Stimulated activated CD8-positive, alpha-beta memory T cell treated with anti-CD3 and anti-CD28 coated beads, Interleukin-7, amount 100 ng/mL, for 1 hour (primary cell): ENCODE measurements at places on chromosomes 7 and 10.

DNA sequence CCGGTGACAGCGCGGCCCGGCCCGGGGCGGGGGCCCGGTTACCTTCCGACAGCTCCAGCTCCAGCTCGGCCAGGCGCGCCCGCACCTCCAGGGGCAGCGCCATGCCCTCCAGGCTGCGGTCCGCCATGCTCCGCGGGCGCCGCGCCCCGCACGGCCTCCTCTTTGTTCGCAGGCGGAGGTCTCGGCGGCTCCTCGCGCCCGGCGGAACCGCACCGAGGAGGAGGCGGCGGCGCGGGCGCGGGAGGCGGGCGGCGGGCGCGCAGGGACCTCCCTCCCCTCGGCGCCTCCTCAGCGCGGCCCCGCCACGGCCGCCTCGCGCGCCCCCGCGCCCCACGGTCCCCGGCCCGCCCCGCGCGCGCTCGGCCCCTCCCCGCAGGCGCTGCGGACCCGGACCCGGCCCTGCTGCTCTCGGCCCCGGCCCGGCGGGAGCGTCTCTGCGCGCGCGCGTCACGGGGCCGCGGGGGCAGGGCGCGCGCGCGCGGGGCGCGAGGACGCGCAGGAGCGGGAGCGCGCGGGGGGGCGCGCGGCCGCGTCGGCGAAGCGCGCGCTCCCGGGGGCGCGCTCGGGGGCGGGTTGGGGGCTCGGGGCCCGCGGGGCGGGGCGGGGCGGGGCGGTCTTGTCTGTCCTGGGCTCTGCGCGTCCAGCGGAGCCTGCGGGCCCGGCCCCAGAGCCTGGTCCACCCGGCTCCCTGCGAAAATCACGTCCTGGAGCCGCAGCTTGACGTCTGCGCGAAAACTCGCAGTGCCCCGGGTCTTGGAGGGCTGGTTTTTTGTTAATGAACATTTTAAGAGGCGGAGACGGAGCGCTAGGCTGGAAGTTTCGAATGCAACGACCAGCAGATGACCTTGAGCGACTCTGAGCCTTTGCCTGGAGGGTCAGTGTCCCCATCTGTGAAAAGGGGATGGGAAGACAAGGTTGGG is at the start of gene DIP2C:
Gene DIP2C (minus strand): TSS at position 217 of the 920 bp plus-strand sequence. CDS start 90 bp downstream, at position 127.
- DNase-seq, result no peak

DNA sequence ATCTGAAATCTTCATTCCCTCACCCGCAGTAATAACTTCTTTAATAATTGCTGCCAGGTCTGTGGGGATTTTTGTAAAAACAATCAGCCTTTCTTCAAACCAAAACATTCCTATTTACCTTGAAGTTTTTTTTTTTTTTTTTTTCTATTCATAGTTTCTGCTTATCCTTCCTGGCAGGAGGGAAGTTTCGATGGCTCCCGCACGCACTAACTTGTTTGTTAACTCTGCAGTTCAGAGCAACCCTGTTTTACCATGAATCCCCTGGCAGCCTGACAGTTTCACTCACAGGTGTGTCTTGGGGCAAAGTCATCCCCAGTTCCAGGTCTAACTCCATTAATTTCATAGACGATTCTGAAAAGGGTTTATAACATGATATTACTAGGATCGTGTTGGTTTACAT is 149.3 kb downstream of the KLF6 start:
- DNase-seq, result no peak

- DNase-seq, result no peak
Measured at GRCh38 chr10:4301291-4302045, 516.5 kb upstream of the KLF6 start.

GRCh38 chr7:28067171-28067570 is 113.4 kb downstream of the JAZF1 start:
- no peak for DNase-seq

GRCh38 chr10:22259280-22259679 is 41.5 kb upstream of the EBLN1 start:
- no peak for DNase-seq

DNA sequence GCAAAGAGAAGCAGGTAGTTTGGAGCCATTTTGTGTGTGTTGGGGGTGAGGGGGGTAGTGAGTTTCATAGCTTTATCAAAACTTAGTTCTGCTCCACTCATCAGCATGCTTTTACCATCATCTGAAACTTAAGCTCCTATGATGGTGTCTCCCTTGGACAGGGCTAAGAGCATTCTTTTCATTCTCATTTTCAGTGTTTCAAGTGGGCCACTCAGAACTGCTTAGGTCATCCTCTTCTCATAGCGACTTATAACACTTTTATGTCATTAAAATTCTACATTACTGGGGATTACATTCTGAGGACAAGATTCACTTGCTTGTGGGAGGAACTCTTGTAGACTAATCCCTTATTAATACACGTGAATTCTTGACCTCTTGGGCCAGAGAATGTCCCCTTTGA is 649.4 kb downstream of the SUGCT start:
- no peak for DNase-seq
